ENCODE measurements at places on chromosomes 4 and X. TPM values are rescaled to one million over a fixed set of nuclear protein-coding genes. Genes with fewer than 3 reads are reported as not detected.

Gene RAB9B
- 0.41 TPM for total RNA-seq

Gene CENPI
- 25.4 TPM for total RNA-seq

Gene PRICKLE3
- 27.3 TPM for total RNA-seq

Gene CYSLTR1
- 3.1 TPM for total RNA-seq

Gene COX7B2
- total RNA-seq: not detected

Gene SPANXA2
- not detected for total RNA-seq

Gene SUPT20HL2
- total RNA-seq: not detected

Gene PAGE5
- total RNA-seq: not detected

Gene CXorf49
- total RNA-seq: not detected

Gene NAP1L5
- 2.9 TPM for total RNA-seq

Gene GSX2
- not detected for total RNA-seq

Gene ASB12
- not detected for total RNA-seq

Gene CT45A2
- not detected for total RNA-seq

Gene BEX1
- not detected for total RNA-seq

Gene UGT2A2
- not detected for total RNA-seq

Gene ELOVL6
- 8.9 TPM for total RNA-seq

Gene RAB33A
- total RNA-seq: 34.8 TPM

Gene NDST3
- total RNA-seq: not detected

Gene SEPSECS
- 10.9 TPM for total RNA-seq

Gene ETNPPL
- total RNA-seq: not detected

Gene CCNQ
- 13.0 TPM for total RNA-seq

Gene HNRNPD
- total RNA-seq: 462 TPM

Gene BMPR1B
- total RNA-seq: not detected

Gene PPP4R3C
- not detected for total RNA-seq

Gene GABRQ
- not detected for total RNA-seq
